Stimulated activated CD4-positive, alpha-beta T cell treated with anti-CD3 and anti-CD28 coated beads, TNF-alpha, amount 100 ng/mL, for 4 hours (primary cell): ENCODE measurements at places on chromosomes 3 and 15.

GRCh38 chr15:101049282-101049681 is 130.1 kb downstream of the LRRK1 start:
- no peak for DNase-seq

- no peak for DNase-seq
These were observed 40.3 kb upstream of the BNC1 start for GRCh38 chr15:83324799-83325198.

DNA sequence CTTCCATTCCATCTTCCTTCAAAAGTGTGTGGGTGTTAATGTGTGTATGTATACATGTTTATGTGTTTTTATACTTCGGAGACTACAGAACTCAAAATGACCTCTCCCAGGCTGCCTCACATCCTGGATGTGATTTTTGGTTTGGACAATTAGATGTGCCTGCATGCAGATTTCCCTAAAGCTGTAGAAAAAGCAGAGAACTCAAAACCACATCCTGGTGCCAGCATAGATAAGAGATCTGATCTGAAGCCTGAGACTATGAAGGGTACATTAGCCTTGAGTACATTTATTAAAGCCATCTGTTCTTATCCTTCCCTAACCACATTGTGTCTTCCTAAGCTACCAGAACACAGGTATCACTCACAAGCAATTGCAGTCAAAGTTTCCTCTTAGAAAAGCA is 319.4 kb upstream of the RASGRP1 start:
- no peak for DNase-seq

- no peak for DNase-seq
These were observed 48.2 kb upstream of the TEX264 start for GRCh38 chr3:51622868-51623267.

- peak; percentile 21 for DNase-seq
These were observed 67.1 kb upstream of the MCTP2 start for GRCh38 chr15:94164202-94164807.

DNA sequence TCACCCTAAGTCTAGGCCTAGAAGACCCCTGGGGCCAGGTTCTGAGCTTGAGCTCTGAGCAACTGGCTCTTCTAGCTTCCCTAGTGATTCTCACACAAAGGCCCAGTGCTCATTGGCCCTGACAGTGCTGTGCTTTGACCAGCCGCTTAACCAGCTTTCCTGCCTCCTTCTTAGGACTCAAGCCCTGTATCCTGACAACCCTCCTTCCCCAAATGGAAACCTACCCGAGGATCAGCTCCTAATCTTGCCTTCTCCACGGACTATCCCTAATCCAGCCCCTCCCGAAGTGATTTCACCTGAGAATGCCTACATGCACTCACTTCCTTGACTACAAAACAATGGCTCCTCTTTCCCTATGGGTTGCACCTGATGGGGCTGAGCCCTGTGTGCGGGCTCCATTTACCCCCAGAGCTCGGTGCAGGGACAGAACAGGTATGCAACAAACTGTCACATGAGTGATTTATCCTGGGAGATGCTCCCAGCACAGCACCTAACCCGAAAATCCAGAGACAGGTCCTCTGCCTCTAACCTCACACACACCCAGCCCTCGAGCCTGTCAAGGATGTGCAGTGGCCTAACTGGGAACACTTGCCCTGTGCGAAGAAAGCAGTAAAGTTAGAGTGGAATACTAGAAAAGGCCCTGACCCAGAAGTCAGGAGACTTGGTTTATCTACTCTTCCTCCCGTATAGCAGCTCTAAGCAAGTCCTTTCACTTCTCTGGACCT is 2.3 kb downstream of the MEGF11 start:
- no peak for DNase-seq

DNA sequence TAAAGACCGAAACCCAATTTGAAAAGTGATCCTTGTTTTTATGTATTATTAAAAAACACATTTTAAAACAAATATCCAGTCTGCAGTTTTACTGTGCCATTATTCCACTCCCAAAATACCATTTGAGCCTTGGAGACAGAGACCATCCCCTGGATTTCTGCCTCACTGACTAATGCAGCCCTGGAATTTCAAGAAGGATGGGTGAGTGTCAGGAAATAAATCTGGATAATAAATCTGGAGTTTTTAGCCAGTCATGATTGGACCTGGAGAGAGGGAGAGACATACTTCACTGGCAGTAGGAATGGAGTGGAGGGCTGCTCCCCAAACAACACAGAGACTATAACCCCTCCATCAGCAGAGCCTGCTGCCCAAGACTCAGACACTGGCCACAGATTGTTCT is 123.3 kb downstream of the MYLK start:
- DNase-seq, result no peak

DNA sequence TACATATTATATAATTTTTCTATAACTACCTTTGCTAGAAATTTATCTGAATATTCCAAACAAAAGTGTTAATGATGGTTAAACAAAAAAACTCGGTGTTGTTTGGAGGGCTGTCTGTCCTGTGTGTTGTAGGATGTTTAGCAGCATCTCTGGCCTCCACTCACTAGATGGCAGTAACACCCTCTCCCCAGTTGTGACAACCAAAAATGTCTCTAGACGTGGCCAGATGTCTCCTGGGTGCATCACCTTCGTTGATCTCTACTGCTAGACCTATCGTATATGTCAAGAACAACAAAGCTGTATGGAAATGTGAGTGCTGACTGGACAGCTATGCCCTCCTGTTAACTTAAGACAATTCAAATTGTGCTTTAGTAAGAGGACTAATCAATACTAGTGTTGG is 14.1 kb downstream of the ANKRD34C start:
- no peak for DNase-seq

DNA sequence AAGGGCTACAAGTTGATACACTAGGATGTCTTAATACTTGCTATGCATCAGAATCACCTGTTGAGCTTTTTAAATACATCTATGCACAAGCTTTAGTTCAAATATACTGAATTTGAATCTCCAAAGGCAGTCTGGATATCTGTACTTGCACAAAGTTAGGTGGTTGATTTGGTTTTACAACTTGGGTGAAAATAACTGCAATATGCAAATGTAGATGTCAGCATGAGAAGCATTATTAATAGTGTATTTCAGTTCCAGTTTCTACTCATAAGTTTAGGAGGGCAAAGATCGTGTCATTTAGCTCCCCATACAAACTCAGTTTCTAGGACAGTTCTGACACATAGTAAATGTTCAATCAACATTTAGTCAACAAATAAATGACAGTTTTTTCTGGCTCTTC is 25.6 kb downstream of the IQCB1 start:
- no peak for DNase-seq

DNA sequence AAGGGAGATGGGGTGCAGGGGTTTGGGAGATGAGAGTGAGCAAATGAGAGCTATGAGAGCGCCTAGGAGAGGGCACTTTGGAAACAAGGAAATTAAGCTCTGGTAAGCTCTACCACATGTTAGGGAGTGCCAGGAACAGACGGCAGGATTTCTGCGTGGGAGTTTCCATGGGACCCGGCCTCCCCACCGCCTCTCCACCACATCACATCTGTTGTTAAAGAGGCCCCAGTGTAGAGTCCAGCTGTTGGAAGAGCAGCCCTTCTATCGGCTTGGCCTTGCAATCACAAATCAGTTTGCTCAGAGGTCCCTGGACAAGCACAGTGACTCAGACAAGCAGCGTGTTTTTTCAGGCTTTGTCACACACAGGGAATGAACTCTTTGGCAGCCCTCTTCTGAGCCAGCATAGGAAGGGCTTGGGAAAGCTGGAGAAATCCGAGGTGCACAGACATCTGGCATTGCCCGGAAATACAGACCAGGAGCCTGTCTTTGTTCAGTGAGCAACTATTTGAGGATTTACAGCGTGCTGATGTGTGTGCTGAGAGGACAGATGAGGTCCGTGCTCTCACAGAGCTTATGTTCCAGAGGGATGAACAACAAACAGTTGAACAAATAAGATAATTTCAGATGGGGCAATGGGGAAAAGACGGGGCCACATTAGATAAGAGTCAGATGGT is 370.6 kb upstream of the PROK2 start:
- DNase-seq, result no peak

DNA sequence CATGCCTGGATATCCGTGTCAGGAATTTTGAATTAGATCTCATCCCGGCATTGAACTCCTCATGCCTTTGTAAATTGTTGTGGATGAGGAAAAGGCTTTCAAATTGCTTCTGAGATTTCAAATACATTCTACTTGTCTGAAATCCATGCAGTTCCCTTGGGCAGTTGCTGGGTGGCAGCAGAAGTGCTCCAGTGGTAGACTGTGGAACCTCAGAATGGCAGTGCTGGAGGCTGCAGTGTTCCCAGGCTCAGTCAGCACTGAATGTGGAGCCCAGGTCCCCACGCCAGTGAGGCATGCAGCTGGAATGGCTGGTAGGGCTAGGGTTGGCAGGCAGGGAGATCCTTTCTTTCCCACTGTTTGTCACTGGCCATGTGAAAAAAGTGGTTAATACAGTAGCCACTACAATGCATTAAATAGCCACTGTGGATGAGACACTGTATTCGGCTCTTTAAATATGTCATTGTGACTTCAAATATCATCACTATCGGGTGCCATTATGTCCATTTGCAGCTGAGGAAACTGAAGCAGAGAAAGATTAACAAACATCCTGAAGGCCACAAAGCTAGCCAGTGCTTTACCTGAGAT is 98.6 kb downstream of the TPRG1 start:
- peak; percentile 2 for DNase-seq

GRCh38 chr15:71192816-71193215 is 77.5 kb downstream of the THSD4 start:
- no peak for DNase-seq

DNA sequence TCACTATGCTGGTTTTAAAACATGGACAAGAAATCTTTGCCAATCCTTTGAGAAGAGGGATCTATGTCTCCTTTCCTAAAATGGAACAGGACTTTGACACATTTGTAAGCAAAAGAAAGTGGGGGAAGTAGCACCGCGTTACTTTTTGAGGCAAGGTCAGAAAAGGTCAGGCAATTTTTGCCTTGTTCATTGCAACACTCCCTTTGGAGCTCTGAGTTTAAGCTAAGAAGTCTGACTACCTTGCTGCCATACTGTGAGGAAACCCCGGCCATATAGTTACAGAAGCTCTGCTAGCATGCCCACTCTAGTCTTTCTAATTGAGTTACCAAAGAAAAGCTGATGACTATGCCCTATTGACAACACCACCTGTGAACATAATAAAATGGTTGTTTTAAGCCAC is 1.4 kb downstream of the FAM227B start:
- no peak for DNase-seq

- no peak for DNase-seq
These were observed 83.6 kb downstream of the HMG20A start for GRCh38 chr15:77504306-77504705.

DNA sequence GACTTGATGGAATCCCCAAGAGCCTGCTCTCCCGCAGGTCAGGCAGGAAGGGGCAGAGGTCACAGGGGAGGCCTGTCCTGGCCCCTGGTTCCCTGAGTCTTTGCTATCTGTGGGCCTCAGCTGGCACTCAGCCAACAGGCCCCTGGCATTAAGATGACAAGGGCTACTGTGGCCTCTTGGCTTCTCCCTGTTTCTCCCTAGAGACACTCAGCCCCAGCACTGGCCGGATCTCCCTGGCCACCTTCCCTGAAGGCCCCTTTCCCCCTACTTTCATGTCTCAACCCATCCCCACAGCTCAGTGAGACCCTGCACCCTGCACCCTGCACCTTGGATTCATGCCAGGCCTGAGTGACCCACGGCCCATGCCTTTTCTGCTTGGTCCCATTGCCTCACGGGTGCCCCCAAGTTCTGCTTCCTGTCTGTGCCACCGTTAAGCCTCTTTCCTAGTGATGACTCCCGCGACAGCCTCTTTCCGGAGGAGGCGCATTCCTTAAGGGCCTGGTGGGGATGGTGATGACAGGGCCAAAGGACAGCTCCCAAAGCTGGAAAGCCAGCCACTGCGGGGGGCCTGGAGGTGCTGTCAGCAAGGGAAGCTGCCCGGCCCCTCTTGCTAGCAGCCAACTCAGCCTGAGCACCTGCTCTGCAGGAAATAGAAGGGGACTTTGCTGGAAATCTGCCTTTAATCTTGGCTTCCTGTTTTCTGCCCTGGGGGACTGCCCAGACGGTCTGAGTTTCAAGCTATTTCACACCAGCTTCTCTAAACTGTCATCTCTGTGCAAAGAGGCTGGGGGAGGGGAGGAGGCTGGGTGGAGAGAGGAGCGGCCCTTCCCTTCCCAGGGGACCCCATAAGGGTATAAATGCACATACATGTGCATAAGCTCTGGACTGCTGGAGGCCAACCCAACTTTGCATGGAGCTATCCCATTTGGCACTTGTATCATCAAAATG is 4.8 kb upstream of the CSK start:
- DNase-seq, result no peak

DNA sequence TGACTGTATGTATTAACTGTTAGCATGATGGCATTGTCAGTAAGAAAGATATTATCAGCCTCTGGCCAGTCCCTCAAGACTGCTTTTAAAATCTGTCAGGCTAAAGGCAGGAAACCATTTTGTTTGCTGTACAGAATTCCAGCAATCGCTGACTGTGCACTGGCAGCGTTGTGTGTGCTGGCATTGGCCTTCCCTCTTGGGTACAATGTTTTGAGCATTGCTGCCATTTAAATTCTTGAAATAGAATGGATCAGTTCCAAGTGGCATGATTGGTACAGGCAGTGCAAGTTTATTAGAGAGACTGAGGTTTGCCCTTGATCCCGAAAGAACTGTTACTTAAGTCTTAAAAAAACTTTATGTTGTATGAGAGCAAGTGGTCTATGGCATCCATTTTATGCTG is 788.7 kb downstream of the OTOL1 start:
- no peak for DNase-seq

GRCh38 chr3:157436583-157437291 is at the start of gene PTX3:
Gene PTX3 (plus strand): TSS chr3:157436850. CDS start chr3:157436934, 84 bp downstream.
- DNase-seq, result no peak

DNA sequence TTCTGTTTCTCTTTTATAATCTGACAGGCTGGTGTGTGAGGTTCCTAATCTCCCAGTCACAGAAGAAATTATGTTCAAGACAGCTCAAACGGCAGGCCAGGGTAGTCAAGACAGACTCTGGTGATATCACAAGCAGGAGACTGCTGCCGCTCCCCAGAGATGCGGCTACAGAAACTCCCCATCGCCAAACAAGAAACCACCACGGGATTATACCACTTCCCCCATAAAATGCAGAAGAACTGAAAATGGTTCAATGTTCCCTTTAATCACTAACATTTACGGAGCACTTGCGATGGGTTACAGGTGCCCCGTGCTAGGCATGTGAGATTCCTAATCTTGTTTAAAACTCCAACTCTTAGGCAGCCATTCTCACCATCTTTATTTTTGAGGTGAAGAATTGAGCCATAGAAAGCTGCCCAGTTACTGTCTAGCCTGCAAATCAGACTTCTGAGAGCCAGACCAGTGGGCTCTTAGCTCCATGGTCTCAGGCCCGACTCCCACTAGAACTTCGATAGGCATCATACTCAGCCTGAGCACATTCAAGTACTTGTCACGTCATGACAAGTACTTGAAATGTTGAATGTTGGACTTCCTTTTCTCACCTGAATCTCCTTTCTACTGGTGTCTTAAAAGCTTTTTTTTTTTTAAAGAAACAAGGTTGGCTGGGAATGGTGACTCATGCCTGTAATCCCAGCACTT is 58.4 kb downstream of the TBC1D2B start:
- DNase-seq, result no peak

DNA sequence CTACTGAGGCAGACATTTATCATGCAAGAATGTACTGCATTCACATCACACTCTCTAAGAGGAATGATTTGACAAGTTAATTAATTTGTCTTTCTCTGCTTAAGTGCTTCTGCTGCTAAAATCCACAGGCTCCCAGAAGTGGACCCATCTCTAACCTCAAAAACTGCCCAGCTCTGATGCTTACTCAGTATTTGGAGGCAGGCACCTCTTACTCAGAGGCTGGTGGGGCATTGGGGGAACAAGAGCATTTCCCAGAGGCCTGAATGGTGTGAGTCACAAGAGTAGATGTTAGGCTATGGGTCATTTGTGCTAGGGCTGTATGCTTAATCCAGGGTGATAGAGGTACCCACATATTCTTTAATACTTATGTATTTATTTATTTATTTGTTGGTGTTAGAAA is 34.4 kb upstream of the HCN4 start:
- DNase-seq, result no peak
